ENCODE measurements at places on chromosomes 3 and 15.

DNA sequence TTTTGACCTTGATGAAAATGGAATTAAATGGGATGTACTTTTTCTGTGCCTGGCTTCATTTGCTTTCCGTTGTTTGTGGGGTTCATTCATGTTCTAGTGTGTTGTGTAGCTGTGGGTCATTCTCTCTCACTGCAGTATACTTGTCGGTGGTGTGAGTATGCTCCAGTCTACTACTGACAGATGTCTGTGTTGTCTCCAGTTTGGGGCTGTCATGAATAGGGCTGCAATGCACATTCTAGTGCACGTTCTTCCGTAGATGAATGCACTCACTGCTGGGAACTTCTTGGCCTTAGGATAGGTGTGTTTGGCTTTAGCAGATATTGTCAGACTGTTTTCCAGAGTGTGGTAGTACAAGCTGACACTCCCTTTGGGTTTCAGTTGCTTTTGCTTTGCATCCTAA lies 1.7 kb upstream of the SLC6A20 start:
- DNase-seq: no peak

- no peak for DNase-seq
Measured at GRCh38 chr3:143002083-143002712, 828 bp downstream of the U2SURP start.

GRCh38 chr3:128421439-128421836 lies 45.3 kb downstream of the DNAJB8 start:
- no peak for DNase-seq

- DNase-seq: no peak
Measured at GRCh38 chr3:176953106-176954060, 243.9 kb downstream of the TBL1XR1 start.

DNA sequence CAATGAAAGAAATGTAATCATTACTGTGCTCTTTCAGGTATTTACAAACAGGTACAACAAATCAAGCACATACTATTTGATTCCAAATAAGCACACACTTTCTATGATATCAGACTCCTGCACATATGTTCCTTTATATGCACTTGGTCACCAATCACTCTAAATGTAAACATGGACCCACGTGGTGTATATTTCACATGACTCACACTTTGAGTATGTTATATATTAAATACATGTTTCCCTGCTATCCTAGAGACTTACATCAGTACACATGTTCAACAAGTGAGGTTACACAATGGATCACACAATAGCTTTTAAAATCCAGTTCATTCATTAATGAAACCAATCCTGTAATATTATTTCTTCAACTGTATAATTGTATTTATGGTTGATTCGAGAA lies 683.5 kb downstream of the NR2F2 start:
- DNase-seq: no peak

- DNase-seq: no peak
Measured at GRCh38 chr3:173920386-173920785, 522.8 kb downstream of the NLGN1 start.

- DNase-seq: no peak
Measured at GRCh38 chr3:184748219-184749135, 36.6 kb upstream of the MAGEF1 start.

- DNase-seq: no peak
Measured at GRCh38 chr15:88388686-88389085, 78.5 kb downstream of the MRPL46 start.

DNA sequence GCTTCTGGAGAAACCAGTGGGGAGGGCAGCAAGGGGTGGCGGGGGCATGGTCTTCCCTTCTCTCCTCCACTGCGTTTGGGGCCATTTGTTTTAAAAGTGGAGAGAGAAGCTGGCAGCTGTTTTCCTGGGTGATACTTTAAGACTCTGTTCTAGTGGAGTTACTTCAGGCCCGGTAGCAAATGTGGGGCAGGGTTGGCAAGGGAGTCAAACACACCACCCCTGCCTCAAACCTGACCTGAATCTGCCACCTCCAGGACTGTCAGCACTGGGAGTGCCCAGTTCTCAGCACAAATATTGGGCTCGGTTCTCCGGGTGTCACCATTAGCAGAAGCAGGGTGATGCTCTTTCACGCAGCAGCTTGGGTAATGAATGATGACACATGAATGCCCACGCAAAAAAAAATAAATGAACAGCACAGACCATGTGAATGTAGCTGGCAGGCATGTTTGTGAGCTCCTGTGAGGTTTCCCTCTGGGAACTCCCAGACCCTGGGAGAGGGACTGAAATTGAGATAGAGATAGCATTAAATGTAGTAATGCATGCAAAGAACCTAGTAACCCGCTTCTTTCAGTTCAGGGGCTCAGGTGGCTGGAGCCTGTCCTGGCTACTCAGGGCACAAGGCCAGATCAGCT lies 424.0 kb downstream of the MCTP2 start:
- no peak for DNase-seq

- no peak for DNase-seq
Measured at GRCh38 chr3:11367143-11367693, 95.0 kb downstream of the ATG7 start.

DNA sequence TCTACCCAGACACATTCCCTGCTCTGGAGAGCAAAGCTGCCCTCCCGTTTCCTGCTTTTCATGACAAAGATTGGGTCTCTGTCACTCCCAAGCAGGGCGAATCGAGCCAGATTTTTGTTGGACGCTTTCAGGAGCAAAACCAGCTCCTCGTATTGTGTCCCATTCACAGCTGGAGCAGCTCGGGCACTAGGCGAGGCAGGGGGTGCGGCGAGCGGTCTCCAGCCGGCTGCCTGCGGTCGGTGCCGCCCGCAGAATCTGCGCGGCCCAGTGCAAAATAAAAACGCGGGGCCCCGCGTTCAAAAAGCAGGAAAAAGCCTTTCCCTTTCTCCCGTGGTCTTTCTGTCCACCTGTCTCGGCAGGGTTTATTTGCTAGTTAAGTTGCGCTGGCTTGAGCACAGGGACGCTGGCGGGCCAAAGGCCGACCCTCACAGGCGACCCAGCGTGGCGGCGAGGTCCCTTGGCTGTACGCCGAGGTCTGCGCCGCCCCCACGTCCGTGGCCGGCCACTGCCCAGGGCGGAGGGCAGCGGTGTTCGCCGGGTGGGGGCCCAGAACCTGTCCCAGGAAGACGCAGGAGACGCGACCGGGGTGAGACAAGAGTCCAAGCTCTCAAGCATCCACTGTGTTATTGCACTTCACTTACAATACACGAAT lies 71.2 kb downstream of the CYP19A1 start:
- DNase-seq: no peak

GRCh38 chr15:78571382-78571781 lies 6.1 kb downstream of the CHRNA5 start:
- DNase-seq: no peak

All from activated CD8-positive, alpha-beta memory T cell treated with anti-CD3 and anti-CD28 coated beads for 1 hour (primary cell).